Left lung (tissue), 14 donors: ENCODE measurements at places on chromosomes 12 and 14.

GRCh38 chr14:70776197-70776596 is 33.1 kb downstream of the MAP3K9 start:
- no peak for DNase-seq

- no peak for DNase-seq
Observed at GRCh38 chr12:54058128-54058768, 4.6 kb downstream of the HOXC4 start.

- peak; percentile 60 for DNase-seq
Observed at GRCh38 chr12:48936379-48936979, 11.2 kb upstream of the FKBP11 start.

GRCh38 chr12:124481257-124481750 is 86.1 kb downstream of the NCOR2 start:
- DNase-seq: peak; percentile 70

GRCh38 chr12:81354327-81354932 is 276.6 kb downstream of the ACSS3 start:
- DNase-seq: no peak

DNA sequence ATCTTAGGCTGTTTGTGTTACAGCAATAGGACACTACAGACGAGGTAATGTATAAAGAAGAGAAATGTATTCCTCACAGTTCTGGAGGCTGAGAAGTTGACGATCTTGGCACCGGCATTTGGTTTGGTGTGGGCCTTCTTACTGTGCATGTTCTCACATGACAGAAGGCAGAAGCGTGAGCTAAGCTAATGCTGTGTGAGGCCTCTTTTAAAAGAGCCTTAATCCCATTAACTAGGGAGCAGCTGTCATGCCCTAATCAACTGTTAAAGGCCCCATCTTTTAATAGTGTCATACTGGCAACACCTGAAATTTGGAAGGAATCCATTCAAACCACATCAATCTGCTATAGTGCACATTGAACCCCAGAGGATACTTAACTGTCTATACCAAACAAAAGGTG is 992.9 kb downstream of the GALC start:
- no peak for DNase-seq

- no peak for DNase-seq
Observed at GRCh38 chr12:111569363-111570083, 29.6 kb downstream of the ATXN2 start.

DNA sequence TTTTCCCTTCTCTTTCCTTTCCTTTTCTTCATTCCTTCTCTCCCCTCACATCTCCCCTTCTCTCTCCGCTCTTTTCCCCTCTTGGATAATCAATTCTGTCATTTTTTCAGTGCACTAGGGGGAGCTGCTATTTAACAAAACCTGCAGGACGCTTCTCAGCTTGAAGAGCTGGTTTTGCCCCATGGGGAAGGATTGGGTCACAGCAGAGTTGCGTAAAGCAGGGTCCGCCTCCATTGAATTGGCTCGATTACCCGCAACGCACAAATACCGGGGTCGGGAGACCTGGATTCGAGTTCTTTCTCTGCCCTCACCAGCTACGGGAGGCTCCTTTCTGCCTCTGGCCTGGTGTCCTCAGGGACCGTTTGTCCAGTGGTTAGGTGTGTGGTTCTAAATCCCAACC is 42.1 kb upstream of the CHGA start:
- no peak for DNase-seq

DNA sequence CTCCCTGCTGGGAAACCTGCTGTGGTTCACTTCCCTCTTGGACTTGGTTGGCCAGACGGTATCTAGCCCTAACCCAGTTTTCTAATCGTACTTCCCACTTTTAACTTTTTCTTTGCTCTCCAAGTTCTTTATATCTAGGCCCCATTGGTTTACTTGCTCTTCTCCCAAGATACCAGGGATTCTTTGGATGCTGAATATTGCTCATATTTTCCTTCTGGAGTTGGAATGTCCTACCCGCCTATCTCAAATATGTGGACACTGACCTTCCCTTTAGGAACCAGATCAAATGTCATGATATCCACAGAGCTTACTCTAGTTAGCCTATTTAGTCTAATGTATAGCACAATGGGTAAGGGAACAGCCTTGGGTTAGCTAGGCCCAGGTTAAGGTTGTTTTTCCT is 228.6 kb downstream of the DACT1 start:
- DNase-seq: no peak

DNA sequence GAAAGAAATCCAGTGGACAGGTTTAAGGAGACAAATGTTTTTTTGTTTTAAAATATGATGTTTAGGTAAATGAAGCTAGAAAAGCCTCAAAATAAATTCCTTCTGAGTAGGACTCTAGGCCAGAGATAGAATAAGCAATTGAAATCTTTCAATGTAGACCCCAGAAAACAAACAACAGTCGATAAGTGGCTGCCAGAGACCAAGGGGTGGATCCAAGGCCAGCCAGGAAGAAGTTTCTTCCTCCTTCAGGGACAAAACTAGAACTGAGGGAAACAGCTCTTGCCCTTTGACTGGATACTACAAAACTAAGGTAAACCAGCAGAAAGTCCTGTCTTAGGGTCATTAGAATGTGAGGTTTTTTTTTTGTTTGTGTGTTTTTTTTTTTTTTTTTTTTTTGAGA is 481.6 kb downstream of the RAD51B start:
- DNase-seq: no peak

GRCh38 chr14:31388687-31389413 is 31.5 kb downstream of the HEATR5A start:
- no peak for DNase-seq

- no peak for DNase-seq
Observed at GRCh38 chr14:51780741-51781140, 79.7 kb upstream of the GNG2 start.

GRCh38 chr12:121804417-121805111 is 755 bp downstream of the SETD1B start:
- no peak for DNase-seq

DNA sequence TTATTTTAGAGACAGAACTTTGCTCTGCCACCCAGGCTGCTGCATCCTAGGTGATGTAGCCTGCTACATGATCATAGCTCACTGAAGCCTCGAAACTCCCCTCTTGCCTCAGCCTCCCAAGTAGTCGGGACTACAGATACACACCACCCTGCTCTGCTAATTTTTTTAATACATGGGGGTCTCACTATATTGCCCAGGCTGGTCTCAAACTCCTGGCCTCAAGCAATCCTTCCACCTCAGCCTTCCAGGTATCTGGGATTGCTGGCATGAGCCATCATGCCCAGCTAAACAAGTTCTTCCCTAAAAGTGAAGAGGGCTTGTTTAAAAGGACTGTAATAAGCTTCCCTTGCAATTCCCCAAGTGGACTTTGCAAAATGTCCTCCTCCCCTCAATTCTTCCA is 310.4 kb downstream of the PAWR start:
- DNase-seq: no peak

GRCh38 chr12:32446316-32447119 is 47.2 kb downstream of the FGD4 start:
- no peak for DNase-seq

DNA sequence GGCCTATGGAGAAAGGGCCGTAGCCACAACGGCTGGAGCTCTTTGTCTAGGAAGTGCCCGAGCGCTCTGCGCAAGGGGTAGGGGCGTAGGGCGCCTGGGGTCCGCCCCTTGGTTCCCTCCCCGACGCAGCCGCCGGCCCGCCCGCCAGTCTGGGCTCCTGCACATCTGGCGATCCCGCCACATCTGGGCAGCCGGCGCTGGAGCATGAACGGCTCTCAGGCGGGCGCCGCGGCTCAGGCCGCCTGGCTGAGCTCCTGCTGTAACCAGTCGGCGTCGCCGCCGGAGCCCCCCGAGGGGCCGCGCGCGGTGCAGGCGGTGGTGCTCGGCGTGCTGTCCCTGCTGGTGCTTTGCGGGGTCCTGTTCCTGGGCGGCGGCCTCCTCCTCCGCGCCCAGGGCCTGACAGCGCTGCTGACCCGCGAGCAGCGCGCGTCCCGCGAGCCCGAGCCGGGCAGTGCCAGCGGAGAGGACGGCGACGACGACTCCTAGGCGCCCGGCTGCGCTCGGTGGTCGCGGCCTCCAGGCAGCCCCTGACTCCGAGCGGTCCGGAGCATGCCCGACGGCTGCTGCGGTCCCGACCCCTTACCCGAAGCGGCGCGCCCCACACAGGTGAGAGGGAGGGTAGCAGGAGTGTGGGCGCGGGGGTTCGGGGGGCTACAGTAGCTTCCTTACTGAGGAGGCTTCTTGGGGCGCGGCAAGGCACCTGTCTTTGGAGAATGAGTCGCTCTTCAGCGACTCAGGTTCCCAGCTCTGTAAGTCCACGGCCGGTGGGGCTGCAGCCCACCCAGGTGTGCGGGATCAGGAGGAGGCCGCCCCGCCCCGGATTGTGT is at the start of gene SMIM41:
TSS of gene SMIM41 (plus strand) at position 129 of the 827 bp plus-strand sequence. CDS start at position 205, 76 bp downstream.
- DNase-seq: no peak

DNA sequence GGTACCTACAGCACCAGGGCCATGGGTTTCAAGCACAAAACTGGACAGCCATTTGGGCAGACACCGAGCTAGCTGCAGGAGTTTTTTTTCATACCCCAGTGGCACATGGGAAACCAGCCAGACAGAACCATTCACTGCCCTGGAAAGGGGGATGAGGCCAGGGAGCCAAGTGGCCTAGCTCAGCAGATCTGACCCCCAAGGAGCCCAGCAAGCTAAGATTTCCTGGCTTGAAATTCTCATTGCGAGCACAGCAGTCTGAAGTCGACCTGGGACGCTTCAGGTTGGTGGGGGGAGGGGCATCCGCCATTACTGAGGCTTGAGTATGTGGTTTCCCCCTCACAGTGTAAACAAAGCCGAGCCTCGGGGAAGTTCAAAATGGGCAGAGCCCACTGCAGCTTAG is 81.2 kb upstream of the CCDC175 start:
- no peak for DNase-seq

DNA sequence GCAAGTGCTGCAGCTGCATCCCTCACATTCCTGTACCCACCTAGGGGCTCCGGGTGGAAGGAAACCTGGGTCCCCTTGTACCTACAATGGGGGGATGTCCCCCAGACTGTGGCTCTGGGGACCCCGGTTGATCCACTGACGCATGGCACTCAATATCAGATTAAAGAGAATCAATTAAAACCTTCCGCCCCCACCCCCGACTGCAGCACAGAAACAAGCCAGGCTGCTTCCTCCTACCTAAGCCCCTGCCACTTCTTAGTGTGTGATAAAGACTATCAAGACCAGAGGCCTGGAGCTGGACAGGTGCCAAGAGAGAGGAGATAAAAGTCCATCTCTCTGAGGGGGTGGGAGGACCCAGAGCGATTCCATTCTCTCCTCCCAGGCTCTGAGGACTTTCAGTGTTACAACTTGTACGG is 28.2 kb upstream of the RPLP0 start:
- DNase-seq: no peak

GRCh38 chr12:120262852-120263747 is 2.4 kb downstream of the PXN start:
- no peak for DNase-seq

DNA sequence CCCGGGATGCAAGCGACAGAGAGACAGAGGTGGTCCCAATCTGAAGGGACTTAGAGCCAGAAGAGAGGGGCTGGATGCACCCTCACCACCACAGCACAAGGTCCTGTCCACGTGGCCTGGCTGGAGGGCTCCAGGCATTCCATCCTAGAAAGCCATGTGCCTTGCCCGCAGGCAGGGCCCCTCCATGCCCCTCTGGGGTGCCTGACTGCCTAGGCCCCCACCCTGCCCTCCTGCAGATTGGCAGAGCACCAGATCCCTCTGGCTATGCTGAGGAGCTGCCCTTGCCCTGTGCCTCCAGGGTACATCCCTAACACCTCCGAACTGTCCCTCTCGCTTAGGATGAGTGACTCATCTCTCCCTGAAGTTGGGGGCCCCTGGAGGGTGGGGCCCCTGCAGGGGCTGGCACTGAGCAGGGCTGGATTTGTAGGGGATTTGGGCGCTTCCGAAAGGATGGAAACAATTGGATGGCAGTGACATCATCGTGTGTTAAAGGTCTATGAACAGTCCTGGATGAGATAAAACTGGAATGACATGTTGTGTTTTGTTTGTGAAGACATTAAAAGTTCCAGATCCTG is 50.9 kb downstream of the CHGA start:
- DNase-seq: no peak

DNA sequence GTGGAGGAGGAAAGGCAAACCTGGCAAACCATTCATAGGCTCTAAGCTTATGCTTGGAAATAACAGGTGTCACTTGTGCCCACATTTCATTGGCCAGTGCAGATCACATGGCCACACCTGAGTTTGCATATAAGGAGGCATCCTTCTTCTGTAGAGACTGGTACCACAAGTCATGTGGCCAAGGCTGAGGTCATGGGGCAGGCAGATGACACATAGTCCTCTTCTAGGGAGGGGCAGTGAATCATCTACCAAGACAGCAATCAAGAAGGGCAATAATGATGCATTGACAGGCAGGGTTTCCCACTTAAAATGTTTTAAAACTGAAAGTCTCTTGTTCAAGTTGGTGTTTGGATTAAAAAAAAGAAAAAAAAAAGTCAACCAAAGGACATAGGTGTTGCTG is 77.3 kb downstream of the DAAM1 start:
- DNase-seq: no peak

DNA sequence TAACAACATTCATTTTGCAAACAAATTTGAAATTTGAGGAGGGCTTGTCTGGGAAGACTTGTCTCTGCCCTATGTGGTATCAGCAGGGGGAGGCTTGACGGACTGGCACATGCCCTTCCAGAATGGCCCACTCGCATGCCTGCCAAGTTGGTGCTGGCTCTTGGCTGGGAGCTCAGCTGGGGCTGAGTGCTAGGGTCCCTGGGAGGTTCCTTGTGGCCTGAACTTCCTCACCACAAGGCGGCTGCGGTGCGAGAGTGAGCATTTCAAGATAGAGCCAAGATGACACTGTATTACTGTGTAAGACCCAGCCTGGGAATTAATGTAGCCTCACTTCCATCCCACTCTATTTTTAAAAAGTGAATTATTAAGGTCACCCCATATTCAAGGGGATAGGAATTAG is 271.6 kb upstream of the PLEKHG7 start:
- DNase-seq: peak; percentile 46

DNA sequence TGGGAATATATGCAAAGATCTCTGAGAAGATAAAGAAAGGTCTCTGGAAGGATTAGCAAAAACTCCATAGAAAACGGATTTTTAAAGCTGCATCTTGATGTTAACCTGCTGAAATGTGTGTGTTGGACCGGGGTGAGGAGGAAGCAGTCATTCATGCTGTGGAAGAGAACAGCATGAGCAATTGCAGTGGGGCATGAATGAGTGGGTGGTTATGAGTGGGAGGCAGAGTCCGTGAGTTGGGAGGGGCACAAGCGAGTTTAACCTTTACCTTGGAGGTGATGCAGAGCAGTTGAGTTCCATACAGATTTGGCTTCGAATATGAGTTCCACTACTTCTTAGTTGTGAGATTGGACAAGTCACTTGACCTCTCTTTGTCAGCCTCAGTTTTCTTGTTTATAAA is 29.4 kb upstream of the GALNT8 start:
- DNase-seq: no peak

- no peak for DNase-seq
Observed at GRCh38 chr14:79600406-79600805, 610.9 kb downstream of the DIO2 start.

- no peak for DNase-seq
Observed at GRCh38 chr12:52156311-52156710, 35.5 kb downstream of the KRT80 start.
